Neural crest cell (in vitro differentiated cells): ENCODE measurements at places on chromosomes 11 and 22.
A peak's percentile ranks its signal among the peaks of the same experiment; 100 is the strongest.

GRCh38 chr11:1290052-1291040 is 19.1 kb downstream of the TOLLIP start:
- no peak for DNase-seq

GRCh38 chr22:50698546-50698945 is 25.9 kb downstream of the SHANK3 start:
- DNase-seq: no peak

DNA sequence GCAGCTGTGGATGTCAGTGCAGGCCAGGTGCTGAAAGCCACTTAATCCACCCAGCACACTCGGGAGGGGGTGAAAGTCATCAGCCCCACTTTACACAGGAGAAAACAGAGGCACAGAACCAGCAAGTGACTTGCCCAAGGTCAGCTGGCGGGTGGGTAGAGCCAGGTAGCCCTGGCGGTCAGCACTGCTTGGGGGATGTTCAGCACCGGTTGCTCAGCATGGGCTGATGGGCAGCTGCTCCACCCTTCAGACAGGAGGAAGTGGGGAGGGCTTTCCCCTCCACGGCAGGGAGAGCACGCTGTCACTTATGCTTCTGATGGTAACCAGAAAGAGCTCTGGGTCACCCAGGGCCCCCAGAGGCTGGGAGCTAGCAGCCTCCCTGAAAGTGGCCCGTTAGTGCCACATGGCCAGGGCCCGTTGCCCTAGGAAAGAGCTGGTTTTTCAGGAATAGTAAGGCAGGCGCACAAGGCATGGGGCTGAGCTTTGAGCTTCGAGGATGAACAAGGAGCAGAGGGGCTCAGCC is 417.9 kb downstream of the CTTN start:
- DNase-seq: no peak

DNA sequence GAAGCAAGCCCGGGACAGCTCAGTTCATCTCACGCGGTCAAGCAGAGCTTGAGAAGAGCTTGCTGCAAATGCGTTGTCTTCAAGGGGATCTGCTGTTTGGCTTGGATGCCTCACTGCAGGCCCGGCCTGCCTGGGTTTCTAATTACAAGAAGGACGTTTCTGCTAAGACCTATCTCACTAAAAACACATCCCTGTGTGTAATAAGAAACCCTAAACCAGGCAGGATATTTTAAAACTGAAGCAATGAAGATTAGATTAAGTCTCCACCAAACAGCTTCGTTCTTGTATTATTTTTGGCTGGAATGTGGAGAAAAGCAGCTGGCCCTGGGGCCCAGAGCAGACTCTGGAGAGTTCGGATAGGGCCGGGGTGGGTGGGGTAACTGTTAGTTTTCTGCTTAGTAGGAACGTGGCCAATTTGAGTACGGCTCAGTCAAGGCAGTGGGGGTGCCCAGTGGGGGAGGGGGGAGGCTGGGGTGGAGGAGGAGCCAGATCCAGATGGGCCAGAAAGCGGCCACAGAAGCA is 6.0 kb downstream of the PKNOX2 start:
- DNase-seq: no peak

GRCh38 chr22:30541961-30542810 is 4.4 kb downstream of the SEC14L6 start:
- peak; percentile 50 for DNase-seq

GRCh38 chr22:23180301-23180892 is at the start of gene BCR:
BCR (plus strand) TSS chr22:23180509; CDS start chr22:23180961, 452 bp downstream.
- peak; percentile 48 for DNase-seq

- no peak for DNase-seq
Observed at GRCh38 chr11:101169944-101170343, 40.3 kb upstream of the PGR start.

GRCh38 chr11:59188954-59189353 is 17.0 kb downstream of the DTX4 start:
- DNase-seq: no peak

GRCh38 chr11:90235526-90235925 is 12.7 kb upstream of the CHORDC1 start:
- DNase-seq: no peak

DNA sequence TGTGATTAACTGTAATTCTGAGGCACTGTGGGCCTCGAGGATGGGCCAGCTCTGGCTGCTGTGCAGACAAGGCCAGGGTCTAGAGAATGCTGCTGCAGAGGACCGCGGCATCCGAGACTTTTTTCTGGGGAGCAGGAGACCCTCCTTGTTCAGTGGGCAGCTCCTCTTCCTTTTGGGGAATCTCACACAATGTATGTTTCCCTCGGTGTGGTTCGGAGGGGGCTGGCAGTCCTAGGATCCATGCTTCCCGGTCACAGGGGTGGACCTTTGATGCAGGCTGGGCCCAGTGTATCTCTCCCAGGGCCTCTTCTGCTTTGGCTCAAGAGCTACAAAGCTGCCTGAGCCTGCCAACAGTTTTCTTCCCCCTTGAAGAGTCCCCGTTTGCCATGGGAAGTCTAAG is 31.5 kb downstream of the MYEOV start:
- no peak for DNase-seq

- DNase-seq: no peak
Observed at GRCh38 chr11:78276311-78276710, 87.6 kb downstream of the USP35 start.

- DNase-seq: no peak
Observed at GRCh38 chr11:76785513-76785912, 2.4 kb downstream of the TSKU start.

- DNase-seq: no peak
Observed at GRCh38 chr22:39845529-39845928, 48.0 kb downstream of the ENTHD1 start.

- no peak for DNase-seq
Observed at GRCh38 chr11:17498475-17498874, 21.8 kb upstream of the ABCC8 start.

- no peak for DNase-seq
Observed at GRCh38 chr22:30205281-30206115, 41.1 kb downstream of the LIF start.

- DNase-seq: no peak
Observed at GRCh38 chr11:132332521-132332920, 962.1 kb downstream of the NTM start.

GRCh38 chr11:9203691-9204311 is 61.3 kb downstream of the DENND5A start:
- DNase-seq: no peak

GRCh38 chr22:37748659-37749058 is 51.8 kb downstream of the TRIOBP start:
- no peak for DNase-seq

- DNase-seq: no peak
Observed at GRCh38 chr22:19879643-19879991, 24.9 kb upstream of the GNB1L start.
